ENCODE measurements at places on chromosomes 1 and 21.

DNA sequence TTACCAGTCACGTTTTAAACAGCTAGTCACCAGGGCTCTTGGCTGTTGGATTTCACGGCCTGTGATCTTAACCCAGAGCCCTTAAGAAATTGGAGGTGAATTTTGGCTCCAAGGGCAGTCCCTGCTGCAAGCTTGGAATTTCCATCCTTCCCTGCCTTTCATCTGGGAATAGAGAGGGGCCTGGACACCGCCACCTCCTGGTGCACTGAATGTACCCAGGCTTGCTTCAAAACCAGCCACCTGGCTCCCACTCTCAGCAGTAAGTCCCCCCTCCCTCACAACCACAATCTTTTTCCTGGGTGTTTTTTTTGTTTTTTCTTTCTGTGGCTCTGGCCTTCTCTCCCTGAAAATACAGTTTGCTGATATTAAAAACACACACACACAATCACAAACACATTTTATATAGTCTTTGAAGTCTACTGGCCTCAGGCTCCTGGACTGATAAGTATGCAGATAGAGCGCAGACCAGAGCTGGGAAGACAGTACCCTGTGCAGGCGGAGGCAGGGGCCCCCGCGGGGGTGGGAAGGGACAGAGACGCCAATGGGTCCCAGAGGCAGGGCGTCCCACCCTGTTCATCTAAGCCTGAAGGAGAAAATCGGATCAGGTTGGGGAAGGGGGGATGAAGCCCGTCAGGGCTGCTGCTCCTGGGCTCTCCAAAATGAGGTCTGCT, 65.8 kb upstream of the IGSF21 start:
- H3K36me3 ChIP-seq = no peaks in the 10 kb centered on the region
- H3K27me3 ChIP-seq = no peaks in the 10 kb centered on the region
- DNase-seq = no peak
- H3K27ac ChIP-seq = no peak overlapping the region
- no peak overlapping the region for H3K4me3 ChIP-seq
- no peaks in the 10 kb centered on the region for H3K4me1 ChIP-seq

DNA sequence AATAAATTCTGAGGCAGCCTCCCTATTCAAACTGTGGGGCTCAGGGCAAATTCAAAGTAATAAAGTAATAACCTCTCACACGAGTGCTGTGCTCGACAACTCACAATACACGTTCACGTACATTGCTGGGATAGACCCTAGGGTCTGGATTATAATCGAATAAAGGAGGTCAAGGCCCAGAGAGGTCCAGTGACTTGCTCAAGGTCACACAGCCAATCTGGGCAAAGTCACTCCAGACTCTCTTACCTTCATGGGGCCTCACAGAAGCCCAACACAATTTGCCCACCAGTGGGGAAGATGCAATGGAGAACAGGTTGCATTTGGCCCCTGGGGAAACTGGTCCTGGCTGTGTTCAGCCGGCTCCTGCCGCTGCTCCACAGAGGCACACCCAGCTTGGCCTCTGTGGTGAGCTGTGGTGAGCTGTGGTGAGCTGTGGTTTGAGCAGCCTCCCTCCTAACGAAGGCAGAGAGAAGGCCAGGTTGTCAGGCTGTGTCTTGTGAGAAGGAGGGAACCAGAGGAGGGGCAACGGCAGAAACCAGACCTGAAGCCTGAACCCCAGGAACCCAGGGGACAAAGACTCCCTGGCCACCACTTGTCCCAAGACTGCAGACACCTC, 35.1 kb downstream of the NUAK2 start:
- H3K27ac ChIP-seq = peak overlapping the region; percentile 92
- no peaks in the 10 kb centered on the region for H3K36me3 ChIP-seq
- peak overlapping the region; percentile 78 for H3K4me3 ChIP-seq
- peaks cover 16% of the 10 kb centered on the region for H3K27me3 ChIP-seq
- DNase-seq = peak; percentile 81

DNA sequence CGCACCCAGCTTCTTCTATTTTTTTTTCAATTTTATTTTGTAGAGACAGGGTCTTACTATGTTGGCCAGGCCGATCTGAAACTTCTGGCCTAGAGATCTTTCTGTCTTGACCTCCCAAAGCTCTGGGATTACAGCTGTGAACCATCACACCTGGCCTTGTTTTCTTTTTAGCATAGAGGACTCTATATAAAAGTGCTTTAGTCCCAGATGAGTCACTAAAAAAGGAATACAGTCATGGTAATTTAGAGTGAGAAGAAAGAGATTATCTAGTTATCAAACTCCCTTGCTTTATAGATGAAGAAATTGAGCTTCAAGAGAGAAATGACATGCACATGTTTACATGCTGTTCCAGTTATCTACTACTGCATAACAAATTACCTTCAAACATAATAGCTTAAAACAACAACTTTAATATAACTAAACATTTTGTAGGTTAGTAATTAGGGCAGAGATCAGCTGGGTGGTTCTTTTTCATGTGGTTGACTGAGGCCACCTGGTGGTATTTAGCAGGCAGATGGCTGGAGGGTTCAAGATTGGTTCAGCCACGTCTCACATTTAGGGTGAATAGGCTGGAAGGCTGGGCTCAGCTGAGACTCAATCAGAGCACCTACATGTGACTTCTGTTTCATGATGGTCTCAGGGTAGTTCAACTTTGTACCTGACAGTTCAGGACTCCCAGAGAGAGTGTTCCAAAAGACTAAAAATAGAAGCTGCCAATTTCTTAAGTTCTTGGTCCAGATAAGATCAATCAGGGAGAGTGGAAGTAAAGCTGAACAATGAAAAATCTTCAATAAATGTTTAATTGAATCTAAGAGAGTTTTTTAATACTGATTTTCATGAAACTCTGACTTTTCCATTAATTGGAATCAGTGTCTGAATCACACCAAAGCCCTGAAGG, 16.9 kb upstream of the MTF2 start:
- H3K27ac ChIP-seq = no peak overlapping the region
- H3K4me1 ChIP-seq = peaks cover 3% of the 10 kb centered on the region
- H3K27me3 ChIP-seq = peaks cover 43% of the 10 kb centered on the region

DNA sequence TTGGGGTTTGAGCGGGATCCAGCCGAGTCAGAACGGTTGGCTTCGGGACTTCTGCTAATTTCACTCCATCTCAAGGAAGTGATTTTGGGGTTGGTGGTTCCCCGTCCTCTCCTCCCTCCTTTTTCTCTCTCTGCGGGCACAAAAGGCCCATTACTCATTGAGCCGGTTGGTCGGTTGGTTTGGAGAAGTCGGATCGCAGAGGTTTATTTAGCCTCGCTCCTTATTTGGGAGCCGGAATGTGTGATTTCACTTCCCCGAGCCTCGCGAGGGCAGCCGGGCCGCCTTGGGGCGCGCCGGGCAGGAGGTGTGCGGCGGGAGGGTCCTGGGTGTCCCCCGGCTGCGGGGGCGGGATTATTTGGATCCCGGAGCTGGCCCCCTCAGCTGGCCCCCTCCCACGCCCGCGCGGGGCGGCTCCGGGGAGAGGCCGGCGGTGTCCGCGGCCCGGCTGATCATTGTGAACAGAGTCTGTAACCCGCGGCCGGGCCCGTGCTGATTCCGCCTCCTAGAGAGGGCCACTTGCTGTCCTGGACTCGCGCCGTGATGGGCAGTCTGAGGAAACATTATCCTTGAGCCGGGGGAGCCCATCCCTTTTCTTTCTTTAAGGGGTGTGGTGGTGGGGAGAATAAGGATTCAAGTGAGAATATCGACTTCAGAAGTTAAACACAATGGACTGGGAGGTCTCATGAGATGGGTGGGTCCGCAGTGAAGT, 1.2 kb downstream of the MAPKAPK2 start:
- peaks cover 6% of the 10 kb centered on the region for H3K27me3 ChIP-seq
- peak overlapping the region; percentile 98 for H3K27ac ChIP-seq
- peaks cover 31% of the 10 kb centered on the region for H3K4me1 ChIP-seq

- no peaks in the 10 kb centered on the region for H3K27me3 ChIP-seq
- H3K4me3 ChIP-seq = peak overlapping the region; percentile 92
- no peaks in the 10 kb centered on the region for H3K36me3 ChIP-seq
- peak; percentile 44 for DNase-seq
- peaks cover 44% of the 10 kb centered on the region for H3K4me1 ChIP-seq
Observed at GRCh38 chr1:169584483-169585144, 1.7 kb downstream of the F5 start.

GRCh38 chr1:81712425-81712824, 88.3 kb upstream of the ADGRL2 start:
- H3K4me3 ChIP-seq = no peak overlapping the region
- H3K27ac ChIP-seq = no peak overlapping the region
- no peaks in the 10 kb centered on the region for H3K4me1 ChIP-seq
- no peaks in the 10 kb centered on the region for H3K36me3 ChIP-seq
- no peak for DNase-seq

DNA sequence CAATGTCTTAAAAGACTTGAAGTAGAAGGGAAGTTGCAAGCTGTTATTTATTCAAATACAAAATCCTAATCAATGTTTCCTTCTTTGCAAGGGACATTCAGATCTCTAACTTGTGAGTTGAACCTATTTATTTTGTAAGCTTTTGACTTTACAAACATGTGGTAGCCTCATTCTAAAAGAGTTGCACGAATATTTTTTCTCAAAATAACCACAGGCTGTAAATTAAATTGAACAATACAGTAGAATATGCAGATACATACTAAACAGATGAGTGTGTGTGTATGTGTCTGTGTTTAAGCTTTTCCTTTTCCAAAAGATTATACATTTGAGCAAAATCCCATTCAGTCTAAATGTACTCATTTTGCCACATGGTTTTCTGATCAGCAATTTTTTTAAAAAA, 4.8 kb upstream of the DYNLT5 start:
- no peak for DNase-seq
- H3K4me1 ChIP-seq = peaks cover 7% of the 10 kb centered on the region
- no peaks in the 10 kb centered on the region for H3K36me3 ChIP-seq

DNA sequence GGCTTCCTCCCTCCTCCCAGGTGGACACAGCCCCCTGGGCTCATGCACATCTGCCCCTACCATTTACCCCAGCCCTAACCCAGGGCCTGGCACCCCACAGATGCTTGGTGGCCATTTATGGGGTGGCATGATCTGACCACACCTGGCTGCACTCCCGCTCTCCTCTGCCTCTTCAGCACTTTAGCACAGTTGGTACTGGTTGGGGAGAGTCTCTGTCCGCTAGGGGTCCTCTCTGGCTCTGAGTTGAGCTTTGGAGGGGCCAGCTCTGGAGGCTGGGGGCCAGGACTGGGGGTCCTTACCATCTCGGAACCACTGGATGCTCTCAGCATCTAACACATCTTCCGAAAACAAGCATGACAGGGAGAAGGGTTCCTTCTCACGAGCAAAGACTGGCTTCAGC, 17.4 kb downstream of the MYOM3 start:
- no peaks in the 10 kb centered on the region for H3K27me3 ChIP-seq
- H3K36me3 ChIP-seq = no peaks in the 10 kb centered on the region
- no peaks in the 10 kb centered on the region for H3K4me1 ChIP-seq
- no peak overlapping the region for H3K4me3 ChIP-seq
- DNase-seq = no peak
- no peak overlapping the region for H3K27ac ChIP-seq

GRCh38 chr1:220880726-220881506, 1.7 kb downstream of the HLX start:
- H3K4me3 ChIP-seq = peak overlapping the region; percentile 76
- H3K4me1 ChIP-seq = peaks cover 31% of the 10 kb centered on the region
- peaks cover 70% of the 10 kb centered on the region for H3K27me3 ChIP-seq
- DNase-seq = peak; percentile 30
- peaks cover 5% of the 10 kb centered on the region for H3K36me3 ChIP-seq
- H3K27ac ChIP-seq = no peak overlapping the region
